Regular cardiac myocyte (primary cell): ENCODE measurements at places on chromosomes 5 and 9. TPM values are rescaled to one million over a fixed set of nuclear protein-coding genes. Genes with fewer than 3 reads are reported as not detected.

The PCDHA10 gene
- 0.19 and 0.28 TPM in 2 replicates for total RNA-seq

The CYLC2 gene
- total RNA-seq: not detected in 2 replicates

The GLRA1 gene
- not detected in 2 replicates for total RNA-seq

The PCDHAC1 gene
- under 0.01 and 0.56 TPM in 2 replicates for total RNA-seq

The TNFSF15 gene
- 1.1 and 1.5 TPM in 2 replicates for total RNA-seq

The MAMDC4 gene
- total RNA-seq: 3.3 and 9.6 TPM in 2 replicates

The LCN9 gene
- not detected in 2 replicates for total RNA-seq

The TAS2R1 gene
- total RNA-seq: 0.28 TPM in 1 of 2 replicates, not detected in the other

The NMUR2 gene
- total RNA-seq: not detected in 2 replicates

The NR6A1 gene
- total RNA-seq: 0.19 and 0.56 TPM in 2 replicates

The SLC25A48 gene
- total RNA-seq: not detected in 2 replicates

The SLC6A7 gene
- total RNA-seq: under 0.01 TPM in 2 replicates

The ODF2 gene
- 30.7 and 73.8 TPM in 2 replicates for total RNA-seq

The SLC30A5 gene
- 68.8 and 89.3 TPM in 2 replicates for total RNA-seq
